ENCODE measurements at places on chromosomes 16 and 17.

GRCh38 chr17:74024871-74025531 is 178.5 kb upstream of the RPL38 start:
- DNase-seq, result no peak

DNA sequence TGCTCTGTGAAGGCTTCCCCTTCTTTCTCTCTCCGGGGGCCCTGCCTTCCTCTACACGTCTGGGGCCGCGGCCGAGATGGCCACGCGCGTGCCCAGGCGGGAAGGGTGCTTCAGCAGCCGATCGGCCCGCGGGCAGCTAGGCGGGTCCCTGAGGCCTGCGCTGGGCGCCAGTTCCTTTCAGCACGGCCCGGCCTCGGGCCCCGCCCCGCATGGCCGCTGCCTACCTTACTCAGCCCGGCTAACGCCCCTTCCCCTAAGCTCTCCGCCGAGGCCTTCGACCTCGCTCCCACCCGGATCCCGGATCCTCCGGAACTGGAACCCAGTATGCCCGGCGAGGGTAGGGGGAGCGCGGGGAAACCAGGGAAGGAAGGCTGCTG is 335 bp downstream of the TMEM11 start:
- no peak for DNase-seq

DNA sequence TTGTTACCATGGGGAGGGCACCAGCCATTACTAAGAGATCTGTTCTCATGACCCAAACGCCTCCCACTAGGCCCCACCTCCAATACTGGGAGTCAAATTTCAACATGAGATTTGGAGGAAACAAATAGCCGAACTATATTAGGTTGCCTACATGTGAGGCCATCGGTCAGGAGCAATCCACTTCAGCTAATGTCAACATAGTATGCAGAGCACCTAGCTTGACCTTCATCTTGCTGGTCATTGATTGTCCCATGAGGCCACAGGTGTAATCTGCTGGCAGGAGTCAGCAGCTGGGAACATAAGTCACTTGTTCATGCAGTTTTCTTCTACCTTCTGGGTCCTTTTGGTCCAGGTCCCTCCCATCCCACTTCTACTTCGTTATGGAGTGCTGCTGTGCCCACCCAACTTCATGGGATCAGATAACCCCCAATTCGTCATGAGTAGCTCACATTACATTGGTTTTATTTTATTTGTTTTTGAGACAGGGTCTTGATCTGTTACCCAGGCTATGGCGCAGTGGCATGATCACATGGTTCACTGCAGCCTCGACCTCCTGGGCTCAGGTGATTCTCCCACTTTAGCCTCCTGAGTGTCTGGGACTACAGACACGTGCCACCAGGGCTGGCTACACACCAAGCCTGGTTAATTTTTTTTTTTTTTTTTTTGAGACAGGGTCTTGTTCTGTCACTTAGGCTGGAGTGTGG is 5.9 kb upstream of the KPNA2 start:
- DNase-seq, result no peak

DNA sequence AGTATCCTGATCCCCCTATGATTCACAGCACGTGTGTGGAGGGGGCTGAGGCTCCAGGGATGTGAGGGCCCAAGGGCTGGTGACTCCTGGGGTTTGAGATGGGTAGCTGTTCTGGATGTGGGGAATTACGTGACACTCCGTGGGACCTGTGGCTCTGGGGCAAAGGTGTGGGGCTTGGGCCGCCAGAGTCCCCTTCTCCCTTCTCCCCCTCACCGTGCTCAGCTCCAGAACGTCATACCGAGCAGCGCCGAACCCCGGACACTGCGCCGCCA is 7.2 kb downstream of the PLEKHH3 start:
- DNase-seq, result no peak

DNA sequence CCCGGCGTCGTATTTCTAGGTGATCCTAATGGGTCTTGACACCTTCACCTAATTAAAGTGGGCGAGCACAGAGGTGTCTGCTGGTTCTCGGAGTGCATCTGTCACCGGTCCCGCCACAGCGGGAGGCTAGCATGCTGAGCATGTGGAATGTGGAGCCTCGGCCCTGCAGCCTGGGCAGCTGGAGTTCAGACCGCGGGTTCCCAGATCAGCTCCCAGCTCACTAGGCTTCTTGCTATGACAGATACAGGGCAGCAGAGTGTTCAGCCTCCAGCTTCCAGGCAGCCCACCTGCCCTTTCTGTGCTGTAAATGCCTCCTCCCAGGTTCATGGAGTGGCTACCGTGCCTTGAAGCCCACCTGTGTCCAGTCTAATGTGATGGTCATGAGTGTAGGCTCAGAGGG is 166.7 kb downstream of the CPPED1 start:
- no peak for DNase-seq

GRCh38 chr17:55642741-55643140 is 79.9 kb downstream of the TMEM100 start:
- DNase-seq, result no peak

DNA sequence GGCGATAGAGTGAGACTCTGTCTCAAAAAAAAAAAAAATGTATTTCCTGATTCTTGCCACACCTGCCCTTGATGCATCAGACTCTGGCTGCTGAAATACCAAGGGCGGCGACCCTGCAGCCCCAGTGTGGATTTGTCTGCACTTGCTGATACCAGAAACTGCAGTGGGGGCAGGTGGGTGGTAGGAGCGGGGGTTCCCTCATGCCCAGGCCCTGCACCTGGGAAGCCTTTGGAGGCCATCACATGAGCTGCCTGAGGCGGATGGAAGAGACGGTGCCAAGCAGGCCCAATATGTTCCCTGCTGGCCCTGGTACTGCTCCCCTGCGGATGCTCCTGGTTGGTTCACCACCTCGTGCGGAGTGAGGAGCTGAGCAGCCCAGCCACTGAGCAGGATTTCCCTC is 50.6 kb downstream of the MARF1 start:
- DNase-seq, result no peak

- peak; percentile 4 for DNase-seq
These were observed 15.4 kb upstream of the KATNB1 start for GRCh38 chr16:57720142-57720575.

DNA sequence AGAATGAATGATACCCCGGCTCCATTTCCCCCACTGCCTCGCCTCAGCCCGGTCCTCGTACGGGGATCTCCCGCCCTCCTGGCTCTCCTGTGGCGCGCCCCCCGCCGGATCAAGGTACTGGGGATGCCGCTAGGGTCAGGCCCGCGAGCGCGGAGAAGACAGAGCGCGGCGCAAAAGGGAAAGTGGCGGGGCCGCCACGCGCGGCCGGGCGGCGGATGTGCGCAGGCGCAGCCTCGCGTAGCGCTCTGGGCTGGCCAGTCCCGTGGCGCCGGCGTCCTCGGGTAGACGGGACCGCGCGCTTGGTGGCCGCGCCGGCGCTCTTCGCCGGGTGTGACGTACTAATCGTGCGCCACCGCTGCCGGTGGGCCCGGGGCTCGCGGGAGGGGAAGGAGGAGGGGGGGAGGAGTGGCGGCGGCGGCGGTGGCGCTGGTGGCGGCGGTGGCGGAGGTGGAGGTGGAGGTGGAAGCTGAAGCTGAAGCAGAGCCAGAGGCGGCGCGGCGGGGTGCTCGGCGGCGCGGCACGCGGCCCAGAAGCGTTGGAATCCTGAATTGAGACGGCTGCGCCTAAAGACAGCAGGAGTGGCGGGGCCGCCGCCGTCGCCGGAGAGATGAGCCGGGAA is at the start of gene SENP3:
Gene SENP3, plus strand, starts transcription at position 331 of the 619 bp plus-strand sequence. CDS start 1,158 bp downstream, outside the sequence.
- peak; percentile 88 for DNase-seq

GRCh38 chr17:82106688-82107305 is 8.8 kb upstream of the FASN start:
- no peak for DNase-seq

GRCh38 chr17:77404812-77405581 is 264.2 kb downstream of the SEC14L1 start:
- no peak for DNase-seq

- DNase-seq, result no peak
These were observed 214.1 kb upstream of the GOT2 start for GRCh38 chr16:58948244-58948643.

- no peak for DNase-seq
These were observed 85.4 kb downstream of the IRF8 start for GRCh38 chr16:85984231-85984880.

DNA sequence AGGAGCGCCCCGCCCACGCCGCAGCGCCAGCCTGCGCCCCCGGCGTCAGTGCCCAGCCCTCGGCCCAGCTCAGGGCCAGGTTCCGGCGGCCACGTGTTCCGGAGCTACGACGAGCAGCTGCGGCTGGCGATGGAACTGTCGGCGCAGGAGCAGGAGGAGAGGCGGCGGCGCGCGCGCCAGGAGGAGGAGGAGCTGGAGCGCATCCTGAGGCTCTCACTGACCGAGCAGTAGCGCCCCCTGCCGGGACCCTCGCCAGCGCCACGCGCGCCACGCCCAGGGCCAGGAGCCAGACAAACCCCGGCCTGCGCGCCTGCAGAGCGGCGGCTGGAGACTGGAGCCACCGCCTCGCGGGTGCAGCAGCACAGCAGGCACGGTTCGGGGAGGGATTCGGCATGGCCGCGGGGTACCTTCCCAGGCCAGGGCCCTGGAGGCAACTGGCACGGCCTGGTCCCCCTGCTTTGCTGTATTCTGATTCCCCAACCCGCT is 9.3 kb downstream of the CORO6 start:
- DNase-seq, result no peak

GRCh38 chr17:20823905-20824304 is 218.9 kb downstream of the USP22 start:
- no peak for DNase-seq

- DNase-seq, result no peak
These were observed 564.0 kb downstream of the MAF start for GRCh38 chr16:79036541-79036940.

DNA sequence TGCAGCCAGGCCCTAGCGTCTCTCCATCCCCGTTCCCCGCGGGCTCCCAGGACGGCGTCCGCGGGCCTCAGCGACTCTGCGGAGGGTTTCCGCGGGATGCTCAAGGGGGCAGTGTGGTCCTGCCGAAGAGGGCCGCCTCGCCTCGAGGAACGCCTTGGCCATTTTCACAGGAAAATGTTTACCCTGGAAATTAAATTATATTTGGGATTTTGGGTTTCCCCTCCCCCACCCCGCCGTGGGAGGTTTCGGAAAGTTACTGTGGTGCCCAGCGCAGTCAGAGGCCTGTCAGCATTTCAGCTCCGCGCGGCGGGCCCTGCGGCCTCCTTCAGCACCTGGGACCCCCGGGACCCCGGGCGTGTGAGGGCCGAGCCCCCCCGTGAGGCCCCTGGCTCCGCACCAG is 94.5 kb downstream of the PCTP start:
- DNase-seq, result no peak

- DNase-seq, result peak; percentile 10
These were observed 790 bp downstream of the TRADD start for GRCh38 chr16:67158637-67159600.

DNA sequence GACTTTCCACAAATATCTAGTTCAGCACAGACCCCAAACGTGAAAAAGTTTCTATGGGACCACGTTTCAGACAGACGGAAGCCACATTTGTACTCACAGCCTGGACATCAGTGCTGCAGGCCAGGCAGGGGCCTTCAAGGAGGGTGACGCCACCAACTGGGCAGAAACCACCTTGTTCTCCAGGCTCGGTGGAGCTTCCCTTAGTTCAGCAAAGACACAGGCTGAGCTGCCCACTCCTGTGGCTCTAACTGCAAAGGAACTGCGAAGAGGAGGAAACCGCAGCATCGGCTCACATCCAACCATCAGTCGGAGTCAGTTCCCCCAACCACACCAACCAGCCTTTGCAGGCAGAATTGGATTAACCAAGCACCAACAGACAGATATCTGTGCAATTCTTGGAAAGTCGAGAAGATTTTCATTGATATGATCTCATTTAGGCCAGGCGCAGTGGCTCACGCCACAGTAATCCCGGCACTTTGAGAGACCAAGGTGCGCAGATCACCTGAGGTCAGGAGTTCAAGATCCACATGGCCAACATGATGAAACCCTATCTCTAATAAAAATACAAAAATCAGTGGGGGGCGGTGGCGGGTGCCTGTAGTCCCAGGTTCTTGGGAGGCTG is 73.3 kb upstream of the CNEP1R1 start:
- DNase-seq, result no peak

- DNase-seq, result no peak
These were observed 24.2 kb downstream of the XPO6 start for GRCh38 chr16:28187595-28188004.

DNA sequence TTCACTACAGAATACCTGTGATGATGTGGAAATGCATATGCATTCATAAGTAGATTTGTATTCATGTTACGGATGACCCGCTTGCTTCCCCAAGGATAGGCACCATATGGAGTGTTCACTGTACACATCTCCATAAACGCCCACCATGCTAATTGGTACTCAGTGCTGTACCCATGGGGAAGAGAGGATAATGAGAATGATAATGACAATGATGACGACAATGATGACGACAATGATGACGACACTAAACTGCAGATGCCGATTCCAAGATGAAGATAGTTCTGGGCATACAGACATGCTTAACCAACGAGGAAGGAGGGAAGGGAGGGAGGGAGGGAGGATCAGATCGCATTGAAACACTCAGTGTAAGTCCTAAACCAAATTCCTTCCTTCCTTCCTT is 26.5 kb upstream of the ZFHX3 start:
- DNase-seq, result no peak

- DNase-seq, result no peak
These were observed 274.1 kb downstream of the CPPED1 start for GRCh38 chr16:12529582-12529981.

DNA sequence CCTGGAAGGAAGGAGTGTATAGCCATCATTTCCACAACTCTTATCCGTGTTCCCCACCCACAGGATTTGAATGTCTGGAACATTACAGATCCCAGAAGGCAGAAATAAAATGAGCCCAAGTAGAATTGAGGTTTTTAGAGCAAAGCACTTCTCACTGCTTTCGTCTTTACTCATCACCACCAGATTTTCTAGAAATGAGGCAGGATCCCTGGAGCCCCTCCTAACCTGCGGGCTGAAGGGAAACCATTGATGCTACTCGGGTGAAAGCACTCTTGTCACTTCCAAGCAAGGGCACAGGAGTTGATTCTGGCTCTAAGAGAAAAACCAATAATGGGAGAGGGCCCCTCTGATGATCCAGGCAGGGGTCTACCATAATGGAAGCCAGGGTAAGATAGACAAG is 2.8 kb upstream of the ALDOC start:
- DNase-seq, result no peak

DNA sequence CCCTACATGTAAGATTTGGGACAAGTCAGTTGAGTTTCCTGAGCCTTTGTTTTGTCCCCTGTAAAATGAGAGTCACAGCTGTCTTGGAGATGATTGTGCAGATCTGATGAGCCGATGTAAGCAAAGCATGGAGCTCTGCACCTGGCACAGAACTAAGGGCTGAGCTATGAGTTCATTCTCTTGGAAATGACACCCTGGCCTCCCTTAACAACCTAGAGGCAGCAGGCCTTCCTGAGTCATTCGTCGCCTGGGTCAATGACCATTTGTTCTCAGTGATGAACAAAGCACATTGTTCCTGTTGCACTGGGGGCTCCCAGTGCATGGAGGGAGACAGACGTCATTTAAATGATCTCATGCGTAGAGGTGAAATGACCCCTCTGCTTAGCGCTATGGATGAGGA is 62.8 kb upstream of the GCSH start:
- peak; percentile 2 for DNase-seq

DNA sequence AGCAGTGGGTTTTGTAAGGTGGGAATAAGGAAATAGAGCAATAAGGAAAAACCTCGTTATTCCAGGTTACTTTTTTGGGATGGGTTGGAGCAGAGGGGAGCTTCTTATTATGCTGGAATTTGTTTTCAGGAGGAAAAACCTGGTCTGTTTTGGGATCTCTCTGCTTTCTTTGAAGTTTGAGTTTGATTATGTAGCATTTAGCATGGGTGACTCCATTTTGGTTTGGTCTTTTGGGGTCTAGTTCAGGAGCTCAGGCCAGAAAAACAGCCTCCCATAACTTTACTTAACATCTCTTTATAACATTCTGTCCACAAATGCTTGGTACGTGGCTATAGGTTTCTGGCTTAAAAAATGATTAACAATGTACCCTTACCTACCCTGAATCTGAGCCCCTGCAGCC is 8.5 kb upstream of the ZG16 start:
- DNase-seq, result no peak
